Right lobe of liver (tissue), 6 donors: ENCODE measurements at places on chromosomes 4 and X. TPM values are rescaled to one million over a fixed set of nuclear protein-coding genes. Genes with fewer than 3 reads are reported as not detected.
A peak's percentile ranks its signal among the peaks of the same experiment; 100 is the strongest.

The TMEM154 gene
- total RNA-seq: 3.7 TPM

GRCh38 chr4:16056681-16057385 lies 27.0 kb downstream of the PROM1 start:
- H3K27ac ChIP-seq: no peak overlapping the region
- no peaks in the 10 kb centered on the region for H3K27me3 ChIP-seq
- no peak for DNase-seq
- no peaks in the 10 kb centered on the region for H3K36me3 ChIP-seq
- no peaks in the 10 kb centered on the region for H3K4me1 ChIP-seq

The GAB1 gene
- 9.9 TPM for total RNA-seq

The CLDN34 gene
- 0.39 TPM for total RNA-seq

DNA sequence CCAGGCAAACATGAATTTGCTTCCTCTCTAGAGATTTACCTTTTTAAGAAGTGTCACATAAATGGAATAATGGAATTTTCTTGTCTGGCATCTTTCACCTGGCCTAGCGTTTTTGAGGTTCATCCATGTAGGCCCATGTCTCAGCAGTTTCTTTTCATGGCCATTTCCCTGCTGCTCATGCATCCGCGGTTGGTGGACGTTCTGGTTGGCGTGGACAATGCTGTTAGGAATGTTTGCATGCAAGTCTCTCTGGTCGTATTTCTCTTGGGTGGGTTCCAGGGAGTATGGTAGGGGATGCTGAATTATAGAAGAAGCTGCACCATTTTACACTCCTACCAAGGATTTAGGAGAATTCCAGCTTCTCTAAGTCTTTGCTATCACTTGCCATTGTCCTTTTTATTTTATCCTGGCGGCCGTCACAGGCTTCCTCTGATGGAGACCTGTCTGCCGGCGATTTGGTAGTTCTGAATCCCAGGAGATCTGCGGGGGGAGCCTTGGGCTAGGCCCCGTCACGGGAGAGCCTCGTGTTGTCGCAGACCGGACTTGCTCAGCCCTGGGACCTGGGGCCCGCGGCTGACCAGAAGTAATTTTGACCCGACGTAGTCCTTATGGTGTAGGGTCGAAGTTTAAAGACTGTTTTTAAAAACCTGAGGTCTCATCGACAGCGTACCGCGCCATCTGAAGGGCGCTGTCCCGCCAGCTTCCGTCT lies 56.9 kb upstream of the TADA2B start:
- DNase-seq: peak; percentile 58
- H3K27me3 ChIP-seq: no peaks in the 10 kb centered on the region
- H3K27ac ChIP-seq: peak overlapping the region; percentile 73
- peaks cover 18% of the 10 kb centered on the region for H3K4me1 ChIP-seq

DNA sequence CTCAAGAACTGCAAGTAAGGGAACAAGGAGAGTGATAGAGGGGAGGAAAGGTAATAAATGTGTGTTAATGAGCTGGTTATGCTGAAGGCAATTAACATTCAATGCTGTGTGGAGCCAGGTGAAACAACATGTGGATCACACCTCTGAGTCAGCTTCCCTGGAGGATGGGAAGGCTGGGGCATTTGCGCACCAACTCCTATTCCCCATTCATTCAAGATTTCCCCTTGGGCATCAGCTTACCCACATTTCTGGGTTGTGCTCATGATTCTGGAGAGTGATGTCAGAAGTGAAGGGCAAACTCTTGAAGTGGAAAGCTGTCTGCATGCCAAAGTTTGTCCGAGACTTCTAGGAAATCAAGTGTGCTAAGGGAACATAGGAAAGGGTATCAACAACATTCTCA lies 461.4 kb downstream of the MID1IP1 start:
- no peak for DNase-seq
- no peak overlapping the region for H3K27ac ChIP-seq
- H3K4me1 ChIP-seq: no peaks in the 10 kb centered on the region
- no peaks in the 10 kb centered on the region for H3K36me3 ChIP-seq
- H3K27me3 ChIP-seq: no peaks in the 10 kb centered on the region

The IDUA gene
- total RNA-seq: 12.4 TPM

The MAGEC2 gene
- total RNA-seq: not detected

DNA sequence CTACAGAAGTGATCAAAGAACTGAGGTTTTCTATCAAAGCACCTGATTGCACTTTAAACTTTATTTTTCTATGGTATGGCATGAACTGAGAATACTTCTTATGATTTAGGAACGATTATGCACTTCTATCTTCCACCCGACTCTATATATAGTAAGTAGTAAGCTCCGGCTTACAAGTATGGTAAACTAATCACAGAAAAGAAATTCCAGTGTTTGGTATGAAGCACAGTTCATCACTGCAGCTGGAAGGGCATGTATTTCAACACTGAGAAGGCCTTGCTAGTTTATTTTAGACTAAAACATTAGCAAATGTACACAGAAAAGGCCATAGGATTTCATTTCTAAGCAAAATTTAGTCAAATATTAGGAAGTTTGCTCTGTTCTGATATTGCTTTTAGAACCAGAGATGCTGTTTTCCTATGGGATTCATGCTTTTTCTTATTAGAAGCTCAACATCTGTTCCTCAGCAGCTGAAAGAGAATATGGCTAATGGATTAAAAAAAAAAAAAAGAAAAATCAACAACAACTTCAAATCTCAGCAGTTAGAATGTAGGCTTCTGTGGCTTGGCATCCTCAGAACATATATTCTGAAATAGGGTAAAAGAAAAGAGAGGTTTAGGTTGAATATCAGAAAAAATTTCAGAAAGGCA lies 273.5 kb downstream of the C4orf33 start:
- no peaks in the 10 kb centered on the region for H3K4me1 ChIP-seq
- H3K4me3 ChIP-seq: no peak overlapping the region
- H3K27ac ChIP-seq: no peak overlapping the region
- H3K27me3 ChIP-seq: no peaks in the 10 kb centered on the region
- DNase-seq: no peak

DNA sequence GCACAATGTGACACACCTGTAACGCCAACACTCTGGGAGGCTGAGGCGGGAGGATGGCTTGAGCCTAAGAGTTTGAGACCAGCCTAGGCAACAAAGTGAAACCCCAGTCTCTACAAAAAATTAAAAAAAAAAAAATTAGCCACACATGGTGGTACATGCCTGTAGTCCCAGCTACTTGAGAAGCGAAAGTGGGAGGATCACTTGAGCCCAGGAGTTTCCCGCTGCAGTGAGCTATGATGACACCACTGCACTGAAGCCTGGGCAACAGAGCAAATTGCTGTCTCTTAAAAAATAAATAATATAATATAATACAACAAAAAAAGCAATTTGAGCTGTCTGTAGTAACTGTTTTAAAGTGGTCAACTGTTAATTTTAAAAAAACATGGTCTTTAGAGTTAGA lies 13.2 kb downstream of the SPOCK3 start:
- DNase-seq: no peak
- no peaks in the 10 kb centered on the region for H3K27me3 ChIP-seq
- no peak overlapping the region for H3K27ac ChIP-seq
- H3K4me3 ChIP-seq: no peak overlapping the region

The GPM6B gene
- 1.6 TPM for total RNA-seq

The F8A2 gene
- not detected for total RNA-seq

DNA sequence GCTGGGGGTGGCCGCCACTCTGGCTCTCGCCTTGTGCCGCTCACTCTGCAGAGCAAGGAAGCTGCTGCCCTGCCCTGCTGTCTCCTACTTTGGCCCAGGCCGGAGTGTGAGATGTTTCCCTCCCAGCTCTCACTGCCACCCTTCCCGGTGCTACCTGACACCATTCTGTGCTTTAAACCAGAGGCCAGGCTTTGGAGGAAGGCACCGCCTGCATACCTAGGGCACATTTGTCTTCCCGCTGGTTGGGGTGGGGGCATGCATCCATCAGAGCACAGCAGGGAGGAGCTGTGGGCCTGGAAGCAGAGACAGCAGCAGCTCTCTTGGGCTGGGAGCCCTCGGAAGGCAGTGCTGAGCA lies 96.9 kb upstream of the PSAPL1 start:
- H3K27ac ChIP-seq: no peak overlapping the region
- no peaks in the 10 kb centered on the region for H3K4me1 ChIP-seq
- DNase-seq: no peak
- no peaks in the 10 kb centered on the region for H3K27me3 ChIP-seq

- H3K27me3 ChIP-seq: no peaks in the 10 kb centered on the region
- H3K27ac ChIP-seq: no peak overlapping the region
- DNase-seq: no peak
- no peak overlapping the region for H3K4me3 ChIP-seq
Measured at GRCh38 chr4:72365016-72365415, 204.0 kb downstream of the ADAMTS3 start.

DNA sequence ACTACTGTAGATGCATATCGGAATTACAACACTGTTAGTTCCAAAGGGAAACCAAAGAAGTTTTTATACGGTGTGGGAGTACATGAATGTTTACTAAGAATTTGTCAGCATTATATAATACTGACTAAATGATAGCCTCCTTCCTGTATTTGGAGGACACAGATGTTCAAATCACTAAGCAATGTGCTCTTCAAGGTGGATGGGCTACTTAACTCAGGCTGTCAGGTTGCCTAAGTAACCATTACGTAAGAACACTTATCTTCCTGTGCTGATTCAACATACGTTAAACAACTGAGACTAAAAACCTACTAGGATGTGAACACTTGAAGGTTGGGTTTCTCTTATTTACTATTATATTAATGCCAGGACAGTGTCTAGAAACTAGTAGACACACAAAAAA lies 81.9 kb upstream of the HPGD start:
- H3K27me3 ChIP-seq: no peaks in the 10 kb centered on the region
- no peak for DNase-seq
- no peak overlapping the region for H3K27ac ChIP-seq
- H3K4me3 ChIP-seq: no peak overlapping the region
- H3K4me1 ChIP-seq: no peaks in the 10 kb centered on the region

GRCh38 chr4:139919521-139919920 lies 234.5 kb downstream of the MAML3 start:
- no peaks in the 10 kb centered on the region for H3K36me3 ChIP-seq
- peak overlapping the region; percentile 41 for H3K27ac ChIP-seq
- H3K4me1 ChIP-seq: peaks cover 47% of the 10 kb centered on the region
- DNase-seq: no peak
- H3K4me3 ChIP-seq: no peak overlapping the region

The TRIML2 gene
- total RNA-seq: not detected

GRCh38 chr4:75843596-75843995 lies 58.7 kb downstream of the PPEF2 start:
- no peak overlapping the region for H3K27ac ChIP-seq
- no peak for DNase-seq
- no peaks in the 10 kb centered on the region for H3K36me3 ChIP-seq
- no peaks in the 10 kb centered on the region for H3K4me1 ChIP-seq
- H3K4me3 ChIP-seq: no peak overlapping the region

GRCh38 chr4:98720871-98721480 lies 62.6 kb upstream of the TSPAN5 start:
- H3K27ac ChIP-seq: no peak overlapping the region
- no peak for DNase-seq
- H3K36me3 ChIP-seq: no peaks in the 10 kb centered on the region
- no peaks in the 10 kb centered on the region for H3K27me3 ChIP-seq
- no peak overlapping the region for H3K4me3 ChIP-seq

GRCh38 chr4:102007959-102008425 lies 217.5 kb downstream of the BANK1 start:
- no peaks in the 10 kb centered on the region for H3K36me3 ChIP-seq
- H3K4me1 ChIP-seq: no peaks in the 10 kb centered on the region
- H3K27me3 ChIP-seq: no peaks in the 10 kb centered on the region
- no peak for DNase-seq

The UCP1 gene
- not detected for total RNA-seq
